Left forelimb (tissue), 1 donor: ENCODE measurements at places on chromosomes 11 and 22.

DNA sequence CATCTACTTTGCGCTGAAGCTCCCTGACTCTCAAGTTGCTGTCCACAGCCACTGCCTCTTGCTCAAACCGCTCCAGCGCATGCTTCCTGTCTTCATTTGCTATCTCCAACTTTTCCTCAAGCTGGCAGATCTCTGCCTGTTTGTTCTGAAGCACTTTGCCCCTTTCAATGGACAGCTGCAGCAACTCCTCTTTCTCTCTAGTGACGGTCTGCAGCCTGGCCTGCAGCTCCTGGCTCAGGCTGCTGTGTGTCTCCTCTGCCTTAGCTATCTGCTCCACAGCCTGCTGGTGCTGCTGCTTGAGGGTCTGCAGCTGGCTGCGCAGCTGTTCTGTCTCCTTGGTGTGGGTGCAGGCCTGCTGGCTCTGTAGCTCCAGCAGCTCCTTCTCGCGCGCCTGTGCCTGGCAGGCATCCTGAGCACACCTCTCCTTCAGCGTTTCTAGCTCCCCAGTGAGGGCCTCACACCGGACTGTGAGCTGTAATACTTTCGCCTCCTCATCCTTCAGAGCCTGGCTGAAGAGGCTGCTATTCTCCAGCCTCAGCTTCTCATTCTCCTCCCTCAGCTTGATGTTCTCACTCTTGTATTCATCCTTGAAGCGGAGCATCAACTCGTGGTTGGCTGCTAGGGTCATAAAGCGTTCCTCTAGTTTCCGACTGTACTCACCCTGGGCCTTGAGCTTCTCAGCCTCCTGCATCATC, 723 bp downstream of the CCDC89 start:
- peak; percentile 69 for DNase-seq

DNA sequence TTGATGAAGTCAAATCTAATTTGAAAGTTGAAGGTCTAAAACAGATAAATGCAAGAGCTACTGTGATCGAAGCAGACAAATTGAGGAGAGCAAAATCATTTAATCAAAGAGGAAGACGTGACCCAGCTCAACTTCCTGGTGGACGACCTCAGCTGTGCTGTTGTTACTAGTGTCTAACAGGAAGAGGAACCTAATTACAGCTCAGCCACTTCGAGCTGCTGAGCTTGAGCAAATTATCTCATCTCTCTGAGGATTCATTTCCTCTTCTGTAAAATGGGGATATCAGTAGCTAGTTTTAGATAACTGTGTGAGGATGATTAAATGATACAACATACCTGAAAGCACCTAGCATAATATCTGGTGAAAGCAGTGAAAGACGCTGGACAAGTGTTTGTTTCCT, 48.6 kb upstream of the OLFML1 start:
- no peak for DNase-seq

DNA sequence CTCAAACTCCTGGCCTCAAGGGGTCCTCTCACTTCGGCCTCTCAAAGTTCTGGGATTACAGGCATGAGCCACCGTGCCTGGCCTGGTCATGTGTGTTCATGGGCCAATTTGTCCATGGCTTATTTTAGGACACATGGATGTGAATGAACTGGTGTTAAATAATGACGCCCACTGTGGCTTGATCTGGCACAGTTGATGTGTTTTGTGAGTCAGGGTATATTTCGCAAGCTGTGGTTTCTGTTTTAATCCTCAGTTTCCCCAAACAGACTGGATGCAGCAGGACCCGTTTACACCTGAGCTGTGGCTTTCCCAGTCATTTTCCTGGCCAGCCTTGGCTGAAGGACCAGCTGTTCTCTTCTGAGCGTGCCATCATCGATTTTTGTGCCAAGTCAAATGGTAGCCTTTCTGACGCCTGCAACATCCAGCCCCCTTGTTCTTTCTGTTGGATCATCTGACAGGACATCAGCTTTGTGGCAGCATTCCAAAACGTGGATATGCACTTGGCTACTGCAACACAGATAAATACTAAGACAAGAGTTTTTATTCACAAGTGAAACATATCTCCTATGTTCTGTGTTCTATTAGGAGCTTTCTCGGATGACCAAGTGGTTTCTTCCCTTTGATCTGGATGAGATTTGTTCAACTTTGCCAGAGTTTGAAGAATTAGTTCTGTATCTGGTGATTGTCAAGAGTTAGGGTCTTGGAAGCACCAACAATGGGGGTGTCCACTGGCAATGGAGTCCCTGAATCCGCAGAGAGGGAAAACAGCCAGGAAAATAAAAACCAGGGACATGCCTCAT, 40.0 kb upstream of the SEPTIN5 start:
- DNase-seq, result no peak

DNA sequence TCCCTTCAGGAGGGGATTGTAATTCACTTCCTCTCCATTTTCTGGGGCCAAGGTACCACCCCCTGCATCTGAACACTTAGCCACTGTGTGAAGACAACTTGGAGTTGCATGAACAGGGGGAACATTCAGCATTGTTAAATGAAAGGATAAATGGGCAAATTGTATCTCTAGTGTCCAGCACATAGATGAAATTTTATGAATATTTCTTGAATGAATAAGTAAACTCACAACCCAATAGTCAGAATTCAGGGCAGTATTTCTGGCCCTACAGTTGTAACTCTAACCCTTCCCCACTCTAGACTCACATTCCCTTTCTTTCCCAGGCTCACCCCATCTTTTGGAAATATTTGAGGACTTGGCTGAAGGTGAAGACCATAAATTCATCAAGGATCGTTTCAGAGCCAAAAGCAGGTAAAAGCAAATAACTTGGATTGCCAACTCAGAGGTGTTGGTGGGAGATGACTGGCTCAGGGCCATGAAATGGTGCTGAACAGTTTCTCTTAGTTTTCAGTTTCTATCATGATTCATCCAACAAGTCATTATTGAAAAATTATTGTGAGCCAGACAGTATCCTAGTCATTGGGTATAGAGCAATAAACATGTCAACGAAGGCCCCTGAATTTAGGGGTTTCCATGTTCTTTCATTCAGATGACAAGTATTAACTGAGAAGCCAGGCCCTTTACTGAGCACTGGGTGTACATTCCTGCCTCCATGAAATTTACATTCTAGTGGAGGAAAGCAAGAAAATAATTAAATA, 33.3 kb upstream of the ZC3H12C start:
- no peak for DNase-seq

- no peak for DNase-seq
Measured at GRCh38 chr11:46278387-46279125, 1.1 kb downstream of the CREB3L1 start.

DNA sequence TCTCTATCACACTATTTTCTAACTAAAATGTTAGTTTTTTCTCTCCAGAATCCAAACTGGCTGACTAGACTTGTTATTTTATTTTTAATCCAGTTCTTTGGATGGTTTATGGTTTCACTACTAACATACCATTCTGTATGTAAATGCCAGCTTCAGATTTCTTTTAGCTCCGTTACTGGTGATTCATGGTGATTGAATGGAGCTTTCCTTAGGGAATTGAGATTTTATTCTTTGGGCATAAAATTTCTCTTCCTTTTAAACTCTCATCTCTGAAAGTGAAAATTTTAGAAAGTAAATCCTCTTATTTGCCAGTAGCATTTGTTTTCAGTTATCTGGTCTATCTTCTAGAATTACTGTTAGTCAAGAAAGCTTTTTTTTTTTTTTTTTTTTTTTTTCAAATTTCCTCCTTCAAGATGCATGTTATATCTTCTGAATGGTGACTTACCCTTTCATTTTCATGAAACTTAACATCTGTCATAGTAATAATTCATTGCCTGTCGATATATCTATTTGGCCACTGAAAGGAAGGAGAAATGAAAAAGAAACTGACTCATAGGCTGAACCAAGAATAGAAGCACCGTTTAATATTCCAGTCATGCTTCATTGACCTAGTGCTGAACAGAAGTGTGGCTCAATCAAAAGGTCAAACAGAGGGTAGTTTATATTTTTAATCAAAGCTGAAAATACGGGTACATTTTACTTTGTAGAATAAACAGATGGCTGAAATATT, 6.4 kb downstream of the ENDOD1 start:
- DNase-seq, result no peak

DNA sequence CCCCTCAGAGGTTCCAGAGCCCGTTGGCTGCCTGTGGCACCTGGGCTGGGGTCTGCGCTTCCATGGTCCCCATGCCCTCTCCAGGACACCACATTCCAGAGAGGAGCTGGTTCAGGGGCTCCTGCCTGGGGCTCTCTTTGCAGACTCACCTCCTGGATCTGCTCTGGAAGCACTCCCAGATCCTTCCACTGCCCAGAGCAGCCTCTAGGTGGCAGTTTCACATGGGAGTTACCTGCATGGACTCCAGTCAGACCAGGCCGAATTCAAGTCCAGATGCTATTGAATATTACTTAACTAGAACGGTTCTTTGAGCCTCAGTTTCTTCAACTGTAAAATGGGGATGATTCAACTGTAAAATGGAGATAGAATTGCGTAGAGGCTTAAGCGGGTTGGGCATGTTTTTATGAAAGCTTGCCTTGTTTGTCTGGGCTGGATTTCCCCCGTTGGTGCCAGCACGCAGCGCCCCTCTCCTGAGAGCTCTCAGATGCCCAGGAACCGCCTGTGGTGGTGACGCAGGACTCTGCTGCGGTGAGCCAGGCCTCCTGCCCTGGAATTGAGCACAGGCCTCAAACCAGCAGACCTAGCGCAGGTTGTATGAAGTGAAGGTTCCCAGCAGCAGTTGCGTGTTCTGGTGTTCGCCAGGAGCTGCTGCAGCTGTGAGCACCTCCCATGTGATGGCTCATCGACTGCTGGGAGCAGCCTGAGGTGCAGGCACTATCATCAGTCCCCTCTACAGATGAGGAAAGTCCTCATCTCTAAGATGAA, 44.2 kb downstream of the LMO1 start:
- no peak for DNase-seq
